Calu3 (cell line): ENCODE measurements at places on chromosomes 7 and 10. TPM values are rescaled to one million over a fixed set of nuclear protein-coding genes. Genes with fewer than 3 reads are reported as not detected.

The SCD gene
- 173 and 225 TPM in 2 replicates for total RNA-seq

The ATE1 gene
- 17.3 and 18.7 TPM in 2 replicates for total RNA-seq

- no peaks in the 10 kb centered on the region for H3K36me3 ChIP-seq
- no peak for DNase-seq
These were observed 483.9 kb downstream of the AUTS2 start for GRCh38 chr7:70082099-70082611.

GRCh38 chr10:21764466-21765189 lies 230.6 kb downstream of the MLLT10 start:
- DNase-seq = no peak
- no peak overlapping the region for H3K27ac ChIP-seq
- no peak overlapping the region for H3K4me3 ChIP-seq
- no peaks in the 10 kb centered on the region for H3K27me3 ChIP-seq

- H3K36me3 ChIP-seq = no peaks in the 10 kb centered on the region
- H3K27me3 ChIP-seq = no peaks in the 10 kb centered on the region
- H3K4me1 ChIP-seq = no peaks in the 10 kb centered on the region
These were observed 37.0 kb downstream of the CHCHD3 start for GRCh38 chr7:133044722-133045473.

DNA sequence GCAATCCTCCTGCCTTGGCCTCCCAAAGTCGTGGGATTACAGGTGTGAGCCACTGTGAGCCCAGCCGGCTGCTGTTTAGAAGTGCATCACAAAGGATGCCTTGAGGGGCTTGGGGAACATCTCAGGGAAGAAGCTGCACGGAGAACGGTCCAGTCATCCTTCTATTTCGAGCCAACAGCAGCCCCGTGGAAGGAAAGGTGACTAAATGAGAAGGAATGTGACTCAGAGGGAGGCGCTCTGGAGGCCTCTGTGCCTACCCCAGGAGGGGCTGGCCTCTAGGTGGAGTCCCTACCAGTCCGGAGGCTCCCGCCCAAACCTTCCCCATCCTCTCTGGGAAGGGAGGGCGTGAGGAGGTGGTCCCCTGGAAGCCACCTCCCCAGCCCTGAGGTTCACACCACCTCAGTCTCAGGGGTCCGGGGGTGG lies 76.2 kb downstream of the CTBP2 start:
- H3K27me3 ChIP-seq = no peaks in the 10 kb centered on the region
- H3K27ac ChIP-seq = peak overlapping the region; percentile 100
- peaks cover 32% of the 10 kb centered on the region for H3K4me1 ChIP-seq
- peak overlapping the region; percentile 69 for H3K4me3 ChIP-seq
